Naive thymus-derived CD4-positive, alpha-beta T cell (primary cell): ENCODE measurements at places on chromosomes 5 and 9. TPM values are rescaled to one million over a fixed set of nuclear protein-coding genes. Genes with fewer than 3 reads are reported as not detected.

ZNF474 gene
- total RNA-seq, result 0.15 TPM in 1 of 2 replicates, not detected in the other

PCDHA1 gene
- total RNA-seq, result not detected

GRIN3A gene
- total RNA-seq, result 0.08 TPM

SOWAHA gene
- total RNA-seq, result 0.15 and 0.23 TPM in 2 replicates

PCDHGB2 gene
- total RNA-seq, result 1.1 and 1.3 TPM in 2 replicates

NAIP gene
- 48.2 TPM for total RNA-seq

S1PR3 gene
- total RNA-seq, result 0.22 TPM in 1 of 2 replicates, not detected in the other

INSL6 gene
- total RNA-seq, result not detected in 2 replicates

GABRA6 gene
- not detected for total RNA-seq

PSD2 gene
- 0.42 TPM for total RNA-seq

PHF24 gene
- not detected for total RNA-seq

IFNA6 gene
- not detected in 2 replicates for total RNA-seq

KIF4B gene
- not detected for total RNA-seq

PCDHA9 gene
- total RNA-seq, result not detected

ANKRD34B gene
- total RNA-seq, result not detected
